ENCODE measurements at places on chromosomes 11 and 22.
A peak's percentile ranks its signal among the peaks of the same experiment; 100 is the strongest.

DNA sequence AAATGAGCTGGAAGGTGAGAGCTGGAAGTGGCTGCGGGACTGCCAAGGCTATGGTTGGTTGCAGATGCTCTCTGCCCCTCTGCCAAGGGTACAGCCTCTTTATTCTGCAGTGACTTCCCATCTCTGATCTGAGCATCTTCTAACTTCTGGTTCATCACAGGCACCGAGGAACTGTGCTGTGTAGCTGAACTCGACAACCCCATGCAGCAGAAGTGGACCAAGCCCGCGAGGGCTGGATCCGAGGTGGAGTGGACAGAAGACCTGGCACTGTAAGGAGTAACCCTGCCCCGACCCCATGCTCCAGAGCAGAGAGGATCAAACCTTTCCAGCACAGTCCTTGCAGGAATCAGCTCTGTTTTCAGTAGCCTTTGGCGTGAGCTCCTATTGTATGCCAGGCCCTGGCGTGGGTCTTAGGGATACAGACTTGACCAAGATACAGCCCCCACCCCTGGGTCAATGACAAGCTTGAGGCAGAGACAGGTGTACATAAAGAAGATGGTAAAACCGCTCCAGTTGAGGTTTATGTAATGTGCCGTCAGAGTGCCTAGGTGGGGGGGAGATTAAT lies 4.3 kb downstream of the C2CD2L start:
- no peak for DNase-seq

DNA sequence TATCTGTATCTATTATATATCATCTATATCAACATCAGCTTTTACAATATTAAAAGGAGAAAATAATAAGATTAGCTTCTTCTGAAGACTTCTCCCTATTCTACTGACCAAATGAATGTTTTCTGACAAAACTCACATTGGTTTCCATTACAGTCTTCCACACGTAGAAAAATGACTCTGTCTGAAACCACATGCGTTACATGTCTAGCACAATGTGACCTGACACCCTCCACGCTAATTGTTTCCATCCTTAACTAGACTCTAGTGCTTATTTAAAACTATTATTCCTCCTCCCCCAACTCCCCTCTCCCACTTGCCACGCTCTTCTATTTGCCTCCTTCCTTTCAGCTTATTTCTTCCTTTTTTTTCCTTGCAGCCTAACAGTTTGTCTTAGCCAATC lies 172.1 kb downstream of the ADAMTS15 start:
- DNase-seq = no peak

- no peak for DNase-seq
These were observed 12.6 kb downstream of the SERPIND1 start for GRCh38 chr22:20786536-20786979.

DNA sequence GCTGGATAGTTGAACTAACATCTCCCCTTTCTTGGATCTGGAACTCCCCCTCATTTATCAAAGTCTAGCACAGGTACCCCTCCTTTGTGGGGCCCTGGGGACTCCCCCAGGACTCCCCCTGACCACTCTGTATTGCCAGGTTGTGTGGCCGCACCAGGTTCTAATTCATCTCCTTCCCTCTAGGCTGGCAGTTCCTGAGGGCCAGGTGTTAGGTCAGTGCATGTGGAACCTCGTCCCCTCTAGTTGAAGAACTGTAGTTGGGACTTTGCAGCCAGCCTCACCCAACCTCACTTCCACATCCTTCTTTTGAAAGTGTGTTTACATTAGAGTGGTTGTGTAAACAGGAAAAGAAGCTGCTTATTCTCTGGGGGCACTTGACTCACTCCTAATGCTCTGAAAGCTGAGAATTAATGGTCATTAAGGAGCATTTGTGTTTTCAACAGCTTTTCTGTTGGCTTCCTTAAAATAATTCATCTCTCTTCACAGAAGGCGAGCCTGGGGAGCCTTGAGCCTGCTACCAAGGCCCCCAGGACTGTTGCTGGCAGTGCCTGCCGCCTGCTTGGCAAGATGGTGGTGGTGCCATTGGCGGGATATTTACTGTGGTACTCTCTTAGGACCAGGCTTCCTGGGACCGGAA lies 11.8 kb downstream of the UPB1 start:
- DNase-seq = no peak

GRCh38 chr11:61855939-61856680 lies 28.0 kb downstream of the FADS2 start:
- DNase-seq = no peak

DNA sequence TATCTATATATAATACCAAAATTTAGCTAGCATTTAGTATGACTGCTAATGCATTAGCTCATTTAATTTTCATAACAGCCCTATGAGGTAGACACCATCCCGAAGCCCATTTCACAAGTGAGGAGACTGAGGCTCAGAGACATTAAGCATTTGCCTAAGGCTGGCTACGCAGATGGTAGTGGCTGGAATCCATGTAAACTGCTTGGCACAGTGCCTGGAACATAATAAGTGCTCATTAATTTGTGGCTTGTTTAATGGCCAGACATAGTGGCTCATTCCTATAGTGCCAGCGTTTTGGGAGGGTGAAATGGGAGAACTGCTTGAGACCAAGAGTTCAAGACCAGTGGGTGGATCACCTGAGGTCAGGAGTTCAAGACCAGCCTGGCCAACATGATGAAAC lies 17.8 kb upstream of the TP53I11 start:
- no peak for DNase-seq

DNA sequence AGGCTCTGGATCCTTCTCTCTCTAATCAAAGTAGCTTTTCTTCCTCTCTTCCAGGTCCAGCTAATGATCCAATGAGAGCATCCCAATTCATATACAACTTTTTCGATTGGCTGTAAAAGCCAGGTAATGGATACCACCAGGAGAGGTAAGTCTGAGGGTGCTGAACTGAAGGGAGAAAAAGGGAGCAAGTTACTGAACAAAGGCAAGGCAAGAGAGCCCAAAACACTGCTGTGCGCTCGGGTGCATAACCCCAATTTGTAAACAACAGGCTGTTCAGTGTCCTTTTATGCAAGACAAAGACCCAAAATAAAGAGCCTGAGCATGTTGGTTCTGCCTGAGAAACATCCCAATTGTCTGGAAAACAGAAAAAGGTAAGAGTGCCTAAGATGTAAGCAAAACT lies 260.1 kb downstream of the DCDC1 start:
- no peak for DNase-seq

DNA sequence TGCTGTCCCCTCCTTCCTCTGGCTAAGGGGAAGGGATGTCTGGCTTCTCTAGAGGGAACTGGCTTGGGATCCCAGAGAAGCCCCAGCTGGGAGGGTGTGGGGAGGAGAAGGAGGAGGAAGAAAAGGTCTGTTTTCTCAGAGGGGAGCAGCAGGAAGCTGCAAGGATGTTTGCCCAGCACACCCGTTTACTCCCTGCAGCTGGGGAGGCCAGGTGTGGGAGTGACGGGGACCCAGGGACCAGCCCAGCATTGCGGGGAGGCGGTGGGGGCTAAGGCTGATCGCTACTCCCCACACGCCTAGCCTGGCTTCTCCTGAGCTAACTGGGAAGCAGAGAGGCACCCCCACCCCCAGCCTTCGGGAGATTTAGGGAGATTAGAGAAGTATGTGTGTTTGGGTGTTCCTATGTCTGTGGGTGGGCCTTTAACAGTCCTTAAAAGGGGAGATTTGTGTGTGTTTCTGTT lies 3.9 kb downstream of the CREB3L1 start:
- DNase-seq = no peak

DNA sequence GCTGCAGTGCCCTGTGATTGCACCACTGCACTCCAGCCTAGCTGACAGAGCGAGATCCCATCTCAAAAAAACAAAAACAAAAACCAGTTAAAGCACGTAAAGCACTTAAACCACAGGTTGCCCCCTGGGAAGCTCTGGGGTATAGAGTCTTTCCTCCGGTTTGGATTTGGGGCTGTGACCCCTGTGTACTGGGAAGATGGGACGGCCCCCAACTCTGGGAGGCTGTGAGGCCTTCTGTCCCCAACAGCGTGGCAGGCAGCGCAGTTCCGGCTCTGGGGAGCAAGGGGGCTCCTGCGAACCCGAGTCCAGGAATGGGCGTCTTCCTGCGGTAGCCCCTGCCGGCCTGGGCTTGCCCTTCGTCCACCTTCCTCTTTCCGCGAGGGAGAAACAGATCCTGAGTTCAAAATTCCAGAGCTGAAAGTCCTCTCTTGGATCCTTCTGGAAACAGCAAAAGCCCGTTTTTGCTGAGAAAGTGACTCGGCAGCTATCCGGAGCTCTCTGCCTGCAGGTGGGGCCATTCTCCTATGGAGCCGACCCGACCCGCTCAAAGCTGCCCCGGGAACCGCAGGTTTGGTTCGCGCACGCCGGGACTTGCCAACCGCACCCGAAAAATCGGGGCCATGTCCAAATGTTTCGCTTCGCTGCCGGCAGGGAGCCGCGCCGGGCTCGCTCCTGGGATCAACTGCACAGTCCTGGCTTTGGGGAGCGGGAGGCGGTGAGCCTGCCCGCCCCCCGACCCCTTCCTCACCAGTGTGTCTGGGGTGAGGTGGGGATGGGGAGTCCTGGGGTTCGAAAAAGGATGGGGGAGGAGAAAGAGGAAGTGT lies 36.3 kb upstream of the POLA2 start:
- DNase-seq = peak; percentile 66

DNA sequence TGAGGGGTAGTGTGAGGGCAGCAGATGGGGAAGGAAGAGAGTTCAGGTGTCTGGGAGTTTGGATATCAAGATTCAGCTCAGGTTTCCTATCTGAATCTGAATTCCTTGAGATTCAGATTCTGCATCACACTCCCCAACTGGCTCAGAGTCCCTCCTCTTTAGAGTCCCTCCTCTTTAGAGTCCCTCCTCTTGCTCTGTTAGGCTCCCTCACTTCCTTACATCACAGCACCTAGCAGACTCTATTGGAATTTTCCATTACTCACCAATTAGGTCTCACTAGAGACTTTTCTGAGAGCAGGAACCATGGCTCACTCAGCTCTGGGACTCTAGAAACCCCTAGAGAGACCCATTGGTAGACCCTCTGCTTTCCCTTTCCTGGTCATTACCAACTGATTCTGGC lies 303.4 kb upstream of the SYN3 start:
- no peak for DNase-seq

DNA sequence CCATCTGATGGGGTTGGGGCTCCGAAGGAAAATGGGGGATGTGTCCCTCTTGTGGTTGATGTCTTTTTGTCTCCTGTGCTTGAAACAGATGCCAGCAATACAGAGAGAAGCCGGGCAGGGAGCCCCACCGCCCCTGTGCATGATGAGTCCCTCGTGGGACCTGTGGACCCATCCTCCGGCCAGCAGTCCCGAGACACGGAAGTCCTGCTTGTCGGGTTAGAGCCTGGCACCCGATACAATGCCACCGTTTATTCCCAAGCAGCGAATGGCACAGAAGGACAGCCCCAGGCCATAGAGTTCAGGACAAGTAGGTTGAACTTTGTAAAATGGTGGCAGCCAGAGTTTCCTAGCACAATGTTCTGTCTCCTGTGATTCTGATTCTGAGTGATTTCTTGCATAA lies 91.7 kb upstream of the OR4B1 start:
- no peak for DNase-seq

DNA sequence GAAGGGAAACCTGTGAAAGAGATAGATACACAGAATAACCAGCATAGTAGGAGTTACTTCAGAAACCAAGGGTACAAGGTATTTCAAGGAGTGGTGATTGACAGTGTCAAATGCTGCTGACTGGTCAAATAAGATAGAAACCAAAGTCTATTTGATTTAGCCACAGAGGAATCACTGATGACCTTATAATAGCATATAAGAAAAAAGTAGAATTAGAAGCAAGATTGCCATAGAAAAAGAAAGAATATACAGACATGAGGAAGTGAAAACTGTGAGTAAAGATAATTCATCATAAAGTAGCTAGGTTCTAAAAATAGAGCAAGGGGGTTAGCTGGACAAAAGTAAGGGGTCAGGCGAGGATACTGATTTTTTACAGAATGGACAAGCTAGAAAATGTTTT lies 14.2 kb downstream of the ZBTB44 start:
- DNase-seq = no peak

- no peak for DNase-seq
These were observed 18.4 kb downstream of the PARVB start for GRCh38 chr22:44042249-44043218.

DNA sequence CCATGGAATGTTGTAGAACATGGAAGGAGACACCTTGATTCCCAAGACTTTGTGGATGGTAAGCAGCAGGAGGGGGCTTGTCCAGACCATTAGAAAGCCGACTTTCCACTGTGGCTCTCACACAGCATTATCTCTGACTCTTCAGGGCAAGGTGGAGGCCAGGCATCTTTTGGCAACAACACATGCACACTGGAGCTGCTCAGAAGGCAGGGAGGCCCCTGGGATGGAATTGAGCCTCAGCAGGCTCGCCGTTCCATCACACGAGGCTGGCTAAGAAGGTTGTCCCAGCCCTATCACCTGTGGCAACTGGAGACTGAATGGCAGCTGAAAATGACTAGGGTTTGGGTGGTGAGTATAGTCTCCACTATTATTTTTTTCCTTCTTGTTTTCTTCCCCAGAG lies 76.3 kb upstream of the TMEM45B start:
- DNase-seq = no peak

GRCh38 chr11:132972565-132972964 lies 559.7 kb downstream of the OPCML start:
- no peak for DNase-seq

DNA sequence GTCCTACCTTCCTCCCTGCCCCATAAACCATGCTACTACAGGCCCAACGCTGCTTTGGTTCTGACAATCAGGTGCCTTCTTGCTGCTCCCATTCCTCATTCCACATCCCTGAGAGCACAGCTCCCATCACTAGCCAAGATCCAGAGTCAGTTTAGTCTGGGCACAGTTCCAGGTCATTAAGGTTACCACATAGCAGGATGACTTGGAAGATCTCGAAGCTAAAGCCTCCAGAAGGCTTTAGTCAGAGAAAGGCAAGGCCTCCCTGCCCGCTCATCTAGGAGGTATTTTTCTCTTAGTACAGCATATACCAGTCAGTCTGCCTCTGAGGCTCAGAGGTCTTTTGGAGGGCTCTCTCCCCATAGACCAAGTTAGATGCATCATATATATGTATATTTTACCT lies 30.3 kb downstream of the TRIM66 start:
- no peak for DNase-seq

DNA sequence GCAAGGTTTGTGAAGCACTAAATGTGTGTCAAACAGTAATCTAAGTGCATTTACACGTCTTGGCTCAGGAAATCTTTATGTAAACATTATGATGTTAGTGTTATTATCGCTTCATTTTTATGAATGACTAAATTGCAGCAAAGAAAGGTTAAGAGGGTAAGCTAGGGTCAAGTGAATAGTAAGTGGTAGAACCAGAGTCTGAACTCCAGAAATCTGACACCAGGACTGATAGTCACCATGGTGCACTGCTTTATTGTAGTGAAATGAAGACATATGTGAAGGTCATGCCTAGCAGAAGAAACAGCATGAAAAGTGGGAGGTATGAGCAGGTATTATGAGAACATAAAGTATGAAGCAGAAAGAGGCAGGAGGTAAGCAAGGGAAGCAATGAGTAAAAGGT lies 368.7 kb upstream of the TENM4 start:
- DNase-seq = no peak

DNA sequence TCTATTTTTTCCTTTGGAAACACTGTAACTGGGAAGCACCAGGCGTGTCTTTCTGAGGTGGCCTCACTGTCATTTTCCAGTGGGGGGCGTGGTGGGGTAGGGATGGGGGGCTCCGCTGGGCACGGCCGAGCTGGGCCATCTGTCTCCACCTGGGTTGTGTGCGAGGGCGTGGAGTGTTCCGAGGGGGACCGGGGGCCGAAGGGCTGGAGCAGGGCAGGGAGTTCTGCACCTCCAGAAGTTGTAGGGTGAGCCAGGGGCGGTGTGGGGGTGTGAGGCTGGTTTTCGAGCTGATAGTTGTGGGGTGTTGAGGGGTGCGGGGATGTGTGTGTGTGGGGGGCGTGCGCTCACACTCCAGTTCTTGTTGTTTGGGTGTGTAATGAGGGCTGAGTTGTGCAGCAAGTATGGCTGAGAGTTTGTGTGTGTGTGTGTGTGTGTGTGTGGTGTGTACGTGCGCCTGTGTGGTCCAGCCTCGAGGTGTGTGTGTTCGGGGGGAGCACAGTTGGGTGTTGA lies 10.8 kb downstream of the YPEL4 start:
- peak; percentile 6 for DNase-seq
